ENCODE measurements at places on chromosomes 3 and 15.
A peak's percentile ranks its signal among the peaks of the same experiment; 100 is the strongest.

- DNase-seq = no peak
Observed at GRCh38 chr3:153973722-153974265, 147.4 kb upstream of the ARHGEF26 start.

GRCh38 chr15:82751308-82751707 is 41.6 kb upstream of the AP3B2 start:
- no peak for DNase-seq

DNA sequence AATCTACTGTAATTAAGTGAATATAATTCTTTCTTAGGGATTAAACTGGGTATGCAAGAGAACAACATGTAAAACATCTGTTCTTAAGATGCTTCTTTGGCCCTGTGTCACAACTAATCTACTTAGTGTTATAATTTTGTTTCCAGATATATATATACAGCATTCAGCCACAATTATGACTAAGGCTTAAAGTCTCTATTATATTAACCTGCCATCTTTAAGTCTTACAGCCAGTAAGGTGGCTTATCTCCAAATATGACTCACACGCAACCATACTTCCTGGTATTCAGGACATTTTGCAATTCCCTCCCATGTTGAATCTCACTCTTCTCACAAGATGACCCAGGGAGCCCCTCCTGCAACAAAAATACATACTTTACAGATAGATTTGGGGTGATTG is 6.6 kb upstream of the KBTBD8 start:
- DNase-seq = no peak

DNA sequence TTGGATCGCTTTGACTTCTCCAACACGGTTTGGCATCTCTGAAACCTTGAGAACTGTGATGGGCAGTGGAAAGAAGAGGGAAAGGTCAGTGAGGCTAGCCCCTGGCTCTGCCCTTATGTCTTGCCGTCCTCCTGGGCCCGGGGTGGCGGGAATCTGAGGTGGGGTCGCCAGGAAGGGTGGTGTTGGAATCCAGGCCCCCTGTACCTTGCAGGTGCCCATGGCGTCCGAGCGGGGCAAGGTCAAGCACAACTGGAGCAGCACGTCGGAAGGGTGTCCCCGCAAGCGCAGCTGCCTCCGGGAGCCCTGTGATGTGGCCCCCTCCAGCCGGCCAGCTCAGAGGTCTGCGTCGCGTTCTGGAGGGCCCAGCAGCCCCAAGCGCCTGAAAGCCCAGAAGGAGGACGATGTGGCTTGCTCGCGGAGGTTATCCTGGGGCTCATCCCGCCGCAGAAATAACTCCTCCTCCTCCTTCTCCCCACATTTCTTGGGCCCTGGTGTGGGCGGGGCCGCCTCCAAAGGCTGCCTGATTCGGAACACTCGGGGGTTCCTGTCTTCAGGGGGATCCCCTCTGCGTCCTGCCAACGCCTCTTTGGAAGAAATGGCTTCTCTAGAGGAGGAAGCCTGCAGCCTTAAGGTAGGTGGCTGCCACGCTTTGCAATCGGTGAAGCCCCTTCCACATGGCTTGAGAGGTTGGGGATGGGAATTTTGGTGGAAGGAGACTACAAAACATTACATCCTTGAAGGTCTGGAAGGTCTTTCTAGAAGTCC is 907 bp downstream of the TATDN2 start:
- peak; percentile 11 for DNase-seq

GRCh38 chr15:34012461-34013028 is 26.5 kb downstream of the AVEN start:
- DNase-seq = no peak

DNA sequence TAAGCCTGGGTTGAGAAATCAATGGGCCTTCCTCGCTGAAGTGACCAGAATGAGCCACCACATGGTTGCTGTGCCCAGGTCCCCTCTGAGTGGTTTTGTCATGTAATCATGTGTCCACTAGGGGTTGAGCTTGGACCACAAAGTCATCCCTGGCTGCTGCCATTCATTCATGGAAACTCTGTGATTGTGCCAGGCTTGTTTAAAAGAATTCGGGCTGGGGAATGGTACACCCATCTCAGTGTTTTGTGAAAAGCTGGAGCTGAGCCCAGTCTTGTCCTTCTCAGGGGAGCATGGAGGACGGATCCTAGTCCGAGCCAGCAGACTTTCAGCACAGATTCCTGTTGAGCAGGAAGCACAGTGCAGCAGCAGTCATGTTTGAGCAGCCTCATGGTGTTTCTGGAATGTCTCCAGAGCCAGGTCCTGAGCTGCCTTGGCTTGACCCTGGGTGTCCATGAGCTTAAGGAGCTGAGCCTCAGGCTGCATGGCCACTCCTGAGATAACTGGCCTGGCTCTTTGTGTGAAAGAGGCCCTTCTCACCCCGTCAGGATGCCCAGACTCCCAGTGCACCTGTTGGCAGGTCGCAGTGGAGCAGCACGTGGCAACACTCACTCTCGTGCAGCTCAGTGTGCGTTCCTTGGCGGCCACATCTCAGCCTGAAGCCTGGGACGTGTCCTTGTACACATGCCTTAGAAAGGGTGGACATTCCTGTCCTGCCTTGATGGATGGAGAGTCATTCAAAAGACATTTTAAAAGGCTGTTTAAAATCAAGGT is 260.3 kb upstream of the TPM1 start:
- DNase-seq = peak; percentile 74

DNA sequence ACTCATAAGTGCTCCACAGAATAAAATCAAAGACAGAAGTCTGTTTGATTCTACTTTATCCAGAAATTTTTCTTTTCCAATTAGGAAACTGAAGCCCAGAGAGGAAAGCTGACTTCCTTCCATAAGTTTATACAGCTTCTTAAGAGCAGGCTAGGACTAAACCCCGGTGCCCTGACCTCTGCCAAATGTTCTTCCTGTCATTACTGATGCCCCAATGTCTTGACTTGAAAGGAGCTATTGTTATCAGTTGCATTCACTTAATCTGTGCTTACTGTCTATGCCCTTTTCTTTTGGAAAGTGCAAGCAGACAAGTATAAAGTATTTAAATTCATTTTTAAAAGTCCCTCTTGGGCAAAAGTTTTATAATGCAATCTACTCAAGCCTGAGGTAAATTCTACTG is 18.1 kb downstream of the CD200 start:
- DNase-seq = no peak

- DNase-seq = no peak
Observed at GRCh38 chr3:2578560-2578959, 479.9 kb downstream of the CNTN4 start.

DNA sequence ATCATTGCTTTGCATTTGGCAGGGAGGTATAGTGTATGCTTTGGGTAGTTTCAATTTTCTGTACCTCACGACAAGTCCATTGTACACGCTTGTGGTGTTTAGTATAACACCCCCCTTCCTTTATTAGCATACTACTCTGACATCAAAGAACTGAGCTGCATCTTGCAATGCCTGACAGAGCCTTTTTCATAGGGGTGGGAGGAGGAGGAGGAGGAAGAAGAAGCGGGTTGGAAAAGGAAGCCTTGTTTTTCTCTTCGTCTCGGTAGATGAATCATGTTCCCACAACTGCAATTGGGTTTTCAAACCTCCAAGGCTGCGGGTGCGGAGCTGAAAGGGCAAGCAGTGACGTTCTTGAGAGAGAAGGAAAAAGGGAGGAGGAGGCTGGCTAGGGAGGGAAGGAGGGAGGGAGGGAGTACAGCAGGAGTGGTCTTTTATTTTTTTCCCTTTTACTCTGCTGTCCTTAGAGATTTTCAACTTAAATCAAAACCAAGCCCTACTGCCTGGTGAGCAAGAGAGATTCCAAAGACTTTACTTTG is 175.7 kb downstream of the KLHL25 start:
- peak; percentile 79 for DNase-seq

DNA sequence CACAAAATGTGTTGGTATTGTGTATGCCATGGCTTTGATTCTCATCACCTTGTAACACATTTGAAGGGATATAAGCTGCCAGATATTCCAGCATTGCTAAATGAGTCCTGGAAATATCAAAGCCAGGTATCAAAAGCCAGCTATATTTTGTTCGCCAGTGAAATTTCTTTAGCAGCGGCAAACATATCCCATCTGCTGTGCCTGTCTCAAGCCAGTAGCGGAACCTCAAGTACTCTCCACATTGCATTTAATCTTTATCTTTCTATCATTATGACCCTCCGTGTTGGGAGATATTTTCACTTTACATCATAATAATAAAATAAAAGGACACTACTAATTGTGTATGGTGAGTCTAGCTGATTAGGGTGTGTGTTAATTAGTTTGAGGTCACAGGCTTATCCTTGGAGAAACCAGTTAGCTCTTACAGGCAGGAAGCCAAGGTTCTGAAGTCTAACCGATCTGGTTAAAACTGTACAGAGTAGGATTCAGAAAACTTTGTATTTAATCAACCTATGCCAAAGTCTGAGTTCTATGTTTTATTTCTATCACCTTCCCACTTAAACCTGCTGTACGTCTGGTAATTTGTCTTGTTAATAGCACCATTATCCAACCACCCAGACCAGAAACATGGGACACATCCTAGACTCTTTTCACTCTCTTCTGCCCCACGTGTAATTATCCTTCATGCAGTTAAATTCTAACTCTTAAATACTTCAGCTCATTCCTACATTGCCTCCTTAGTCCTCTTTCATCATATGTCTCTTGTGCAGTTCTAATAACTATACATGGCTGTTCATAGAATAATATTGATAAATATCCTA is 14.5 kb downstream of the TIPARP start:
- DNase-seq = no peak

- no peak for DNase-seq
Observed at GRCh38 chr3:141380279-141380678, 12.0 kb downstream of the ZBTB38 start.

DNA sequence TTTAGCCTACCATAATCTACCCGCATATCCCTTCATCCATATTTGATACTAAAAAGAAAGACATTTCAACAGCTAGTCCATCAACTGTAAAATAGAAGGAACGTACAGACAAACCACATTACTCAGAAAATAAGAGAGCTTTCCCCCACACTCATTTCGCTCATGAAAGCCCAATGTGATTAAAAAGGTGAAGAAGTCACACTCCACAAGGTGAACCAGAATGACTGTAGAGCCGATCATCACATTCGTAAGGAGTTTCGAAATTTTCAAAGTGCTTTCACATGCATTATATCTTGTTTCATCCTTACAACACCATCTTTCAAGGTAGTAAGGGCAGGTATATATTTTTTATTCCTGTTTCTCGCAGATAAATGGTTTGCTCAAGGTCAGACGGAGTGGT is 225.3 kb downstream of the FOXP1 start:
- no peak for DNase-seq

DNA sequence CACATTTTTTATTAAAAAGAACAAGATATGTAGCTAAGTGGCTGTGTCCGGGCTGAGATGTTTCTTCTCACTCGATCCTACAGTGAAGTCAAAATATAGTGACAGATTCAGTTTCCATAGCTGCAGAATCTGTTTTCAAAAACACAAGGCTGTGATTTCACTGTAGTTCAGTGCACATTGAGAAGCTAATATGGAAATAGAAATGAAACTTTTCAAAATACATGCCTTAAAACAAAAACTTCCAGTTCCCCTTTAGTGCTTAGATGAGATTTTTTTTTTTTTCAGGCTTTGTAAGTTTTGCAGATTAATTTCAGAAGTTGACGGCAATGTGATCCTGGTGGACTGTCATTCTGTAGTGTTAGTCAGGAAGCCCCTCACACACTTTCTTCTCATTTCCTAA is 23.8 kb upstream of the TRAK1 start:
- peak; percentile 74 for DNase-seq

- DNase-seq = no peak
Observed at GRCh38 chr3:49899815-49900214, 3.9 kb downstream of the MST1R start.

DNA sequence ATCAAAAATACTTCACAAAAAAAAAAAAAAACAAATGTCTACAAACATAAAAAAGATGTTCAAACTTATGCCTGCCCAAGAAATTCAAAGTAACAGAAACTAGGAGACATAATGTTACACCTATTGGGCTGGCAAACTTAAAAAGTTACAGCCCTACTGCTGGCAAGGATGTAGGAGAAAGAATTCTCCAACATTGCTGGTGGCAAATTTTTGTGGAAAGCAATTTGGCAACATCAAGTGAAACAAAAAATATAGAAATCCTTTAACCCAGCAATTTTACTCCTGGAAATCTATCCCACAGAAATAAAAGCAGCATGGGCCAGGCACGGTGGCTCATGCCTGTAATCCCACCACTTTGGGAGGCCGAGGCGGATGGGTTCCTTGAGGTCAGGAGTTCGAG is 73.2 kb downstream of the STAG1 start:
- DNase-seq = no peak

GRCh38 chr3:114856835-114857234 is 290.3 kb downstream of the ZBTB20 start:
- no peak for DNase-seq

DNA sequence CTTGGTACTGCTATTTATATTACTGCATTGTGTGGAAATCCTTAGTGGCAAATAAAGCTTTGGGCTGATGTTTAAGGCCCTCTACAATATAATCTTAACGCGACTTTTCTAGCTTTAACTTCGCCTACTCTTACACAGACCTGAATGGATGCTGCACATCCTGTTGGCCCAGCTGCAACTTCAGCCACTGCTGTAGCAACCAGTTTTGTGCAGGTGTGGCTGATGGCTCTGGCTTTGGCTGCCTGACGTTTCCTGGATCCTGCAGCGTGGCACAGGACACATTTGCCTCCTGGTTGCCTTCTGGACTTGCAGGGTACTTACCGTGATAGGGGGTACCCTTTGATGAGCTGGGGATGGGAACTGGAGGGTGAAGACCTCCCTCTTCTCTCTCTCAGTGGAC is 20.2 kb upstream of the ERICH6 start:
- DNase-seq = no peak

DNA sequence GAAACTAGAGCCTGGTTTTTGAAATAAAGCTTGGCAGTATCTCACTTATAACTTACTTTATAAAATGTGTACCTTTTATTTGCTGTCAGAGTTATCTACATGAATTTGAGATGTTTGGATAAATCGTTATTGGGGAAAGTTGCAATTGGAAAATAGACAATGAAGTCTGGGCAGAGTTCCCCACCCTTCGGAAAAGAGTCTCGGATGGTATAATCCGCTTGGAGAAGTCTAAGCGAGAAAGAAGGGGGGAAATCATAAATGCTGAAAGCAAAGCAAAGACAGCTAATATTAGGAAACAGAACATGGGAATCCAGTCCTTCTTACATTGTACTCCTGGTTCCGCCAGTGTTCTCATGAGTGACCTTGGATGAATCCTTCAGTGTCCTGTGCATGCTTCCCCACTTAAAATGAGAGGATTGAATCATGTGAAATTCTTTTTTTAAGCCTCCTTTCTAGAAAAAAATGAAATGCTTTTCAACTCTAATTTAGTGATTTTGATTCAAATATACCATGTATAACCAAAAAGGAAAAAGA is 162.4 kb downstream of the ATG7 start:
- no peak for DNase-seq

DNA sequence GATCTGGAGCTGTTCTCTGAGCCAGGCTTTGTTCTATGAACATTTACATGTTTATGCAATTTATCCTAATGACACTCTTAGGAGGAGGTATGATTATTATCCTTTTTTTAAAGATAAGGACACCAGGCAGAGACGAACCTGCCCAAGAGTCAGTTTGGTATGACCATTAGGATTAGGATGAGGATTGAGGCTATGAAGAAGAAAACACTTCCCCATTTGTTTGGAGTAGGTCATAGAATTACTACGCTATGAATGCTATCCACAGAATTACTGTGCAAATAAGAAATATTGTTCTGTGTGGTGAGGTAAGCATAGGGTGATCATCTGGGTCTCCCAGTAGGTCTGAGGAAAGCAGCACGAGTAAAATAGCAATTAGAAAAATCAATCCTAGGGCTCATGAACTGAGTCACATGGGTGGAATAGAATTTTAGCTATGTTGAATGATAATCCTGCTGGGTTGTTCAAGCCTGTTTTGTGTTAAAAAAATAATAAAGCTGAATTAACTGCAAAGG is 23.9 kb downstream of the EIF4E3 start:
- no peak for DNase-seq

GRCh38 chr3:185915642-185916041 is 22.2 kb downstream of the TRA2B start:
- no peak for DNase-seq

Data from left kidney (tissue), 8 donors.